ENCODE measurements at places on chromosomes 3 and 15.

- no peak for DNase-seq
These were observed 78.4 kb downstream of the MME start for GRCh38 chr3:155158346-155159037.

GRCh38 chr3:185526349-185526951 is 25.9 kb downstream of the LIPH start:
- DNase-seq: no peak

DNA sequence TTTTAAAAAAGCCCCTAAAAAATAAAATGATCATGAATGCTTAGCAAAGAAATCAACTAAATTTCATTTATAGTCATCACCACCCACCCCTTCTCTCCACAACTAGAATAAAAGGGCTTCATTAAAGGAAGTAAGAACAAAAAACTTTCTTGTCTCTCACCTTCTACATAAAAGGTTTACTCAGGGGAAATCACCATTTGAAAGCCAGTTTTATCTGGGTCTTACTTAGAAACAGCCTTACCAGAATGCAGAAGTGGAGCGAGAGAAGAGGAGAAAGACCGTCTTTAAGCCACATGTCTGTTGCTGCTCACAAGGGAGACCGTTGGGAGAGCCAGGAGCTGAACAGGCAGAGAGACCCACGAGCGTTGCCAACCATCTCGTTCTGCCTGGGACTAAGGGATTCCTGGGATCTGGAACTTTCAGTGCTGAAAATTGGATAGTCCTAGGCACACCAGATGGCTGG is 350.1 kb upstream of the PROK2 start:
- no peak for DNase-seq

GRCh38 chr3:100761211-100761942 is 52.1 kb downstream of the TFG start:
- no peak for DNase-seq

DNA sequence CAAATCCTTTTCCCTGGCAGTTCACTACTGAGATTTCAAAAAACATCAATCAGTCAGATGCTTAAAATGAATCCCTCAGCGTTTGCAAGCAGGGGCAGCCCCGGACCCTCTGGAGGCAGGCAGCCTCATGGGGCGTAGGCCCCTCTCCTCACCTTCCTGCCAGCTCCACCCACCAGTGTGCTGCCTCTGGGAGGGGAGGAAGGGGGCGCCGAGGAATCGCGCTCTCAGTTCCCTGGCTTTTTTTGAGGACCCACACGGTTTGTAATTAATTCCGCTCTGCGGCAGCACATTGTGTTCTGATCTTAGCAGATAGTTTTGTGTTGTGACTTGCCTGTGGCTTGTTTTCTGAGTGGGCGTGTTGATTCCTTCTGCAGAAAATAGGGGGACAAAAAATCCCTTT is 159.9 kb downstream of the KLF13 start:
- no peak for DNase-seq

- no peak for DNase-seq
These were observed 378.9 kb upstream of the ALCAM start for GRCh38 chr3:104987859-104988258.

DNA sequence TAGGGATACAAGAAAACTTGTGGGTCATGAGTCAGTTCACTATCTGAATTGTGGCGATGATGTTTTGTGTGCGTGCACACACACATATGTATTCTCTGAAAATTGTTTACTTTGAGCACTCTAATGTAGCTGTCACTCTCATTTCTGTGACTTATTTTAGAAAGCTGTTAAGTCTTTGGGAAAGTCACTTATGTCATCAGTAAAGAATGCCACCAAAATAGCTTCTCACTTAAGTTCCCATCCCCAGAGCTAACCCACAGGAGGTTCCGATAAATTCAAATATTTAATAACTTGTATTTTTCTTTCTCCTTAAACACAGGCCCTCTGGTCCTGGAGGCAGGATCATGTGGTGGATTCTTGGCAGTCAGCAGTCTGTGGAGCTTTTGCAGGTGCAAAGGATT is 138.3 kb downstream of the LRIG1 start:
- DNase-seq: no peak

GRCh38 chr3:69491975-69492374 is 106.1 kb upstream of the FRMD4B start:
- no peak for DNase-seq

DNA sequence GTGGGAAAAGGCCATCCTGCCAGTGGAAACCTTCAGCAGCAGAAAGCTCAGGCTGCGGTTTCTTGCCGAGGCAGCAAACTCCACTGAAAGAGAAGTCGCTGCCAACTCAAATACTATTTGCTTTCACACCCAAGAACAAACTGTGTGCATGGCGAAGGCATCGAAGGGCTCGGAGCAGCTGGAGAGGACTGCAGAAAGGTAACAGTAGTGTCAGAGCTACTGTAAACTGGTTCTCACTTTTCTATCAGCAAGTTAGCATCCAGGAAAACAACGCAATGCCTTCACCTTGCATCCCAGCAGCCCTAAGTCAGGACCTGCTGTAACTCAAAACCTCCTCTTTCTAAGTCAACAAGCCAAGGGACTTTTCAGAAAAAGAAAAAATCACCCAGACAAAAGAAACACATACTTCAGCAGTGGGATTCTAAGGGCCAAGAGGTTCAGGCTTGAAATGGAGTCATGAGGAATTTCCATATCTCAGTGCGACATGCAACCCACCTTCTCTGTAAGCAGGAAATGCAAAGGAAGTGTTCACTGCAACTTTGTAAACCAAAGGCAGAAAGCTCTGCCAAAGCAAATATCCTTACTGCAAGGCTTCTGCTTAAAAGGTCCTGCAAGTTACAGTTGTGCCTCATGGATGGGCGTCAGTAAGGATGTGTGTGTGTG is 193.5 kb downstream of the FOXP1 start:
- DNase-seq: no peak

- no peak for DNase-seq
These were observed 66.6 kb downstream of the TM4SF4 start for GRCh38 chr3:149541091-149541491.

DNA sequence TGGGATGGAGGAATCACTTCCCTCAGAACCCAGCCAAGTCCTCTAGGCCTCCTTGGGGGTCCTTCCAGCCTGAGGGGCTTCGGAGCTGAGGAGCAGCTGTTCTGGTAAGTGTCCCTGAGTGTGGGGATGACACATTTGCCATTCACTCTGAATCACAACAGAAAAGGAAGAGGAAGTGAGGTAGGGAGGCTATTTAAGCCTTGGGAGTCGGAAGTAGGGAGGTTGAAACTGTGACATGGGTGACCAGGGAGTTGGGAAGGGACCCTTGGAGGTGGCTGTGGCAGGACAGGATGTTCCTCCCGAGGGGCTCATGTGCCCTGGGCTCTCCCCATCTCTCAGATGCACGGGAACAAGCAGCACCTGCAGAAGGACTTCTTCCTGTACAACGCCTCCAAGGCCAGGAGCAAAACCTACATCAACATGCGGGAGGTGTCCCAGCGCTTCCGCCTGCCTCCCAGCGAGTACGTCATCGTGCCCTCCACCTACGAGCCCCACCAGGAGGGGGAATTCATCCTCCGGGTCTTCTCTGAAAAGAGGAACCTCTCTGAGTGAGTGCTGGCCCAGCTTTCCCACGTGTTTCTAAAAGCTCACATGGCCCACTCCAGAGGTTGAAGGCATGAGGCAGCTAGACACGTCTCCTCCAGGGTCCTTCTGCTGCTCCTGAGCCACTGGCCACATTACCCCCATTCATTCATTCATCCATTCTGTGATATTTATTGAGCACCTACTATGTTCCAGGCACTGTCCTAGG is 43.3 kb downstream of the CAPN3 start:
- DNase-seq: no peak

DNA sequence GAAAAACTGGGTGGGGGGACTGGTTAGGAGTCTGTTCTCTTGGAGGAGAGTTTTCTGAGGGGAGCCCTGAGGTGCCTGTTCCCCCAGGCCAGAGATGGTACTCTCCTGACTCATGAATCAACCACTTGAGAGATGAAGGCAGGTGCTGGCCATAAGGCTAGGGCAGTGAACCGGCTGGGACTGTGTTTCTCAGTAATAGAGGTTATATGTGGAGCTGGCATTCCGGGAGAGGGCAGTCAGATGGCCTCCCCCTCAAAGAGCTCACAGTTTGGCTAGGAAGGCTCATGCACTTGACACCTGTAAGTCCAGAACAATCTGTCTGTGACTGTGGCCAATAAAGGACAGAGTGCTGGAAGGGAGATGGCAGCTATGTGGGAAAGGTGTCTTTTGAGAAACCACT is 10.0 kb upstream of the SCN10A start:
- no peak for DNase-seq

DNA sequence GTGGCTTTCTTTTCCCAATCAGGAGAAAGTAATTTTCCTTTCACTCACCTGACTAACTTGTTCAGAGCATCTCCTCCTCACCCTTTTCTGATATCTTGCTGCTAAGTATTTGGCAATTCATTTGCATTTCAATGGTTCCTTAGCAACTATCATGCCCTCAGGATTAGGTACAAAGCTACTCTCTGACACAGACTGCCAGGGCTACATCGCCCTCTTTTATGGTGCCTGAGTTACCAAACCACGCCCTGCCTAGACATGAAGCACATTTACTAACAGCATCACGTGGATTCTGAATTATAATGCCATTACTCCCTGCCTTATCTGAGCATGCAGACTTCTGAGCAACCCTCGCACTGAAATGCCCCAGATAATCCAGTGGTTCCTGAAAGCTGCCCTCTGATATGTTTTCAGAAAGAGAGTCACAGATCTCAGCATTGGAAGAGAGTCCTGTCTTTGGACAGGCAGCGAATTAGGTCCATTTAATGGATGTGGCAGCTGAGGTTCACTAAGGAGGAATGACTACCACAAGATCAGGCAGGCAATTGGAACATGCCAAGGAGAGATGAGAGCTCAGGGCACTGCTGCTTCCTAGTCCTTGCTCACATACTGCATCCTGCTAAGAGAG is 14.5 kb downstream of the EPHB1 start:
- DNase-seq: no peak

DNA sequence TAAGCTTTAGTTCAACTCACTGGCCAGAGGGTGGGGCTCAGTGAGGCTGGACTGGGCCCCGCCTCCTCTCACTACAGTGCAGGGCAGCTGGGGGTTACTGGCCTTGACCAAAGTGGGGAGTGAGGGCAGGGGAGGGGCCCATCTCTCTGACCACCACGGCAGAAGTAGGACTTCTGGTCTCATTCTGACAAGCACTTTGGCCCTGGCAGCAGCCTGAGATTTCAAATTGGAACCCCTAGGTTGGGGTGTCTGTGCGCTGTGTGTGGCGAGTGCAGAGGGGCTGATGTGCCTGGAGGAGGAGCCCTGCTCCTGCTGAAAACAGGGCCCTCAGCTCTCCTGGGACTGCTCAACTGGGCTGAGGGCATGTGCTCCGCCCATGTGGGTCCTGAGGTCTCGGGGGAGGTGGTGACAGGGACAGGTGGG is 60.3 kb upstream of the RPL32 start:
- no peak for DNase-seq

DNA sequence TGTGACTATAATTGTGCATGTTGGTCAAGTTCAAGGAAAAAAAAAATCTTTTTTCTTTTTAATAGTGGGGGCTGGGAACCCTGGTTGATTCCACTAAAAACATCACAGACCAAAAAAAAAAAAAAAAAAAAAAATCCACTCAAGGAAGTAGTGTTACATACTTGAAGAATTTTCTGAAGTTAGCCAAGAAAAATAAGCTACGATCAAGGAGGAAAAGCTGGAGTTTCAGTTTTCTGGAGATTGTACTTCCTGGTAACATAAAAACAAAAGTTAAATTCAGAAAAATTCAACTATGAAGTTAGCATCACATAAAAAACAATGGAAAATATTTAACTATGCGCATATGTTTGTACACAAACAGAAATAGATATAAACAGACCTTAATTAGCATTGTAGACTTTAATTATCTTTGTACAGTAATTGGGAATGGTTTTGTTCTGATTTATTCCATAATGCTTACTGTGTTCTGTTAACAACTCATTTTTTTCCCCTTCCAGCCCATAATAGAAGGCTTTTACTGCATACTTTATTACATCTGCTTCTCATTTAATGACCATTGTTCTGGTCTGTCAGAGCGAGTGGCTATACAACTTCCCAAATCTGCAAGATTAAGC is 194.3 kb downstream of the RORA start:
- DNase-seq: no peak

DNA sequence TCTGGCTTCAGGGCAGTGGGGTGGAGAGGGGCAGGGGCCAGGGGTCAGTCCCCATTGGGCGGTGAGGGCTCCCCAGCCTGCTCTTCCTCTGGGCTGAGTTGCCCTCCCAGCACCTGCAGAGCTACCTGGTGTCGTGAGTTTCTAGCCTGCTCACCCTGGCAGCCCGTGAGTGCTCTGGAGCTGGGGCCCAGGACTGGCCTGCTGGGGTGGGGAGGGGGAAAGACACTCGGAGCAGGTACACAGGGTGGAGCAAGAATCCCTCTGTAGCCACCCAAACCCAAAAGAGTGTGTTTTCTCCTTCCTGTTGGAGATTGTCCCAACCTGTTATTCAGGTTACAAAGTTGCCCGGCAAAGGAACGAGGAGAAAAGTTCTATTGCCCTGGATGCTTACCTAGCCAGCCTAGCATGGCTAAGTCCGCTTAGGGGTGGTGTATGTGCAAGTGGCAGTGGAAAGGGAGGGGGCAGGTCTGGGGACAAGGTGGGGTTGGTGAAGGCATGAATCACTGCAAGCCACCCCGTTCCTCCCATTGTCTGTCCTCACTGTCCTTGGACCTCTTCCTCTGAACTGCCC is 8.9 kb downstream of the FAM3D start:
- DNase-seq: no peak

DNA sequence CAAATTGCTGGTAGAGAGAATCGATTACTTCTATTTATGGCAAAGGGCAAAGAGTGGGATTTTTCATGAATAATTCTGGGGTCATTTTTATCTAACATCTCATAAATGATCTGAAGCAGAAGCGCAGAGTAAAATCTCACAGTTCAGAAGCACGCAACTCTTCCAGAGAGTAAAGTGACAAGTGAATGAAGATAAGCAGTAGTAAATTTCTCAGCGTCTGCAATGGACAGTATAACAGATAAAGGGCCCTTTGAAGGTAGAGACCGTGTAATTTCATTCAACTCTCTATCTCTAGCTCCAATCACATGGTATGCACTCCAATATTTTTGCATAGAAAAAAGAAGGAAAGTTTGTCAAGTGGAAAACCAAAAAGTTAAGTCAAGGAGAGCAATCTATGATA is 521.1 kb upstream of the NECTIN3 start:
- no peak for DNase-seq

DNA sequence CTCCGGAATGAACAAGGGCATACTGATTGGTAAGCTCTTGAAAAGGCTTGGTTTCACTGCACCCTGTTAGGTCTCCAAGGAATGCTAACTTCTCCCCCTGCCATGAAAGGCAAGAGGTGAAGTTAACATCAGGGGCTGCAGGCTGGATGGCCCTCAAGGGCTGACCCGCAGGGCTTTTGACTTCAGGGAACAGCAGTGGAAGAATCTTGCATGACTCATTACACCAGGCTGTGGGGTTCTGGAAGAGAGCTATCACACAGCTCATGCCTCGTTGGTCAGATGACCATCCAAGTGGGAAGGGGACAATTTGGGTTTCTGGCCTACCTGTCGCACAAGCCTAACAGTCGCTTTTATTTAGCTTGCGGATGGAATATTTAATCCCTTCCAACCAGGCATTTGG is 23.6 kb upstream of the ATG7 start:
- DNase-seq: no peak
